Smooth muscle cell of the brain vasculature (primary cell): ENCODE measurements at places on chromosomes 5 and 9.

DNA sequence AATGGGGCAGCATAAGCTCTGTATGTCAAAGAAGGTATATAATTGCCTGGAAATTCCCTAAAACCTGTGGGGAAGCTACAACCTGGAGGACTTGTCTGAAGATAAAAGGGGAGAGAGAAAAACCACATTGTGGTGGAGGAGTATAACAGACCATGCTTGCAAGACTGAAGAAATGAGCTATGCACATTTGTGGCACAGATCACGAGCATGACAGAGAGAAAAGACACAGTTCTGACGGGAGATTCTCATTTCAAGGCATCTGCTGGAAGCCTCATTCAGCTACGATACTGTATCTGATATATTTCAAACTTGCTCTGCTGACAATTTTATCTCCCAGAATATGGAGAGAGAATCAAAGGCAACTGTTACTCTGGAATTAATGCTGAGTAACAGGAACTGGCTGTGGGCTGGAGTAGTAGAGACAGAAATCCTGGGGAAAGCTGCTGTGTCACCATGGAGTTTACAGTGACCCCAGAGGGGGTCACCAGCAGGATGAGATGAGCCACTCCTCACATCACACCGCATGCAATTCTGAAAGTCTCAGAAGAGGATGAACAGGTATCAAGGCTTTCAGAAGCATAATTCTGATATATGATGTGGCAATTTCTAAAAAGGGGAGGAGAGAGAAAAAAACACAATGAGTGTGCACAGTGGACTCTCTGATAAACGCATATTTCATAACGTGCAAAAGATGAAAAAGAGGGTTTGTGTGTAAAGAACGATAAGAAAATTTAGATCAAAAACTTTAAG is 528.8 kb downstream of the IRX1 start:
- DNase-seq, result no peak

- no peak for DNase-seq
Observed at GRCh38 chr9:124306098-124306735, 48.5 kb downstream of the NEK6 start.

- no peak for DNase-seq
Observed at GRCh38 chr9:28056006-28056405, 482.7 kb upstream of the C9orf72 start.

GRCh38 chr5:92749943-92750342 is 831.1 kb downstream of the NR2F1-AS1 start:
- peak; percentile 36 for DNase-seq

- no peak for DNase-seq
Observed at GRCh38 chr9:123391233-123391632, 35.2 kb downstream of the CRB2 start.

- no peak for DNase-seq
Observed at GRCh38 chr5:180467028-180467975, 26.9 kb upstream of the CNOT6 start.

- DNase-seq, result no peak
Observed at GRCh38 chr9:125513668-125514413, 193.2 kb downstream of the MAPKAP1 start.

DNA sequence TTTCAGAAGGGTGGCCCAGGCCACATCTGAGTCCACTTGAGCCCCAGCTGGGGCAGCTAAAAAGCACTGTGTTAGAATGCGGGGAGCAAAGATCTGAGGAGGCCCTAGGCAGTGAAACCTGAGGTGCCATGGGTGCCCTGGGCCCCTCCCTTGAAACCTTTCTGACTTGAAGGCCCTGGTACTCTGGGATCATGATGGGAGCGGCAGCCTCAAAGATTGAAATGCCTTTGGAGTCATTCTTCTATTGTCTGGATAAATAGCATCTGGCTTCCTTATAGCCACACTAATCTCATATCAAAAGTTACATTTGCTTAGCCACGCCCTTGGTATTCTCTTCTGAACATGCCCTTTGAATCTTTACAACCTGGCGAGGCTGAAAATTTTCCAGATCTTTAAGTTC is 7.7 kb upstream of the SEMA5A start:
- DNase-seq, result no peak

GRCh38 chr5:112418659-112419163 is 366 bp downstream of the EPB41L4A start:
- no peak for DNase-seq

- DNase-seq, result no peak
Observed at GRCh38 chr5:168608821-168609220, 29.7 kb upstream of the PANK3 start.

DNA sequence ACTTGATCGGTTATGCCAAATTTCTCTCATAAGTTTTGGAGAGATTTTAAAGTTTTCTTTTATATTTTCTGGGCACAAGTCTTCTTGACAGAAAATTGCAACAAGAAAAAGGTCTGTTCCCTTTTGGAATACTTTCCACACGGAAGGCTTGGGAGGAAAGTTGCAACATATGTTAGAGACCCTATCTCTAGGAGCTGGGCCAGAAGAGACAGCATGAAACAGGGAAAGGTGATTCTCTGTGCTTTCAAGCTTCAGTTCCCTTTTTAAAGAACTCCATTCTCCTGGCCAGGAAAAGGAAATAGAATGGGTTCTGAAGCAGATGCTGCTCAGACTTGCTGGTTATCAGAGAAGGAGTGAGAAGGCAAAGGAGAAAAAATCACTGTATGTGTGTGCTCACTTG is 368.3 kb downstream of the SPATA31D1 start:
- no peak for DNase-seq

GRCh38 chr5:109923205-109923604 is 233.5 kb downstream of the MAN2A1 start:
- no peak for DNase-seq
